ENCODE measurements at places on chromosomes 5 and 9.

DNA sequence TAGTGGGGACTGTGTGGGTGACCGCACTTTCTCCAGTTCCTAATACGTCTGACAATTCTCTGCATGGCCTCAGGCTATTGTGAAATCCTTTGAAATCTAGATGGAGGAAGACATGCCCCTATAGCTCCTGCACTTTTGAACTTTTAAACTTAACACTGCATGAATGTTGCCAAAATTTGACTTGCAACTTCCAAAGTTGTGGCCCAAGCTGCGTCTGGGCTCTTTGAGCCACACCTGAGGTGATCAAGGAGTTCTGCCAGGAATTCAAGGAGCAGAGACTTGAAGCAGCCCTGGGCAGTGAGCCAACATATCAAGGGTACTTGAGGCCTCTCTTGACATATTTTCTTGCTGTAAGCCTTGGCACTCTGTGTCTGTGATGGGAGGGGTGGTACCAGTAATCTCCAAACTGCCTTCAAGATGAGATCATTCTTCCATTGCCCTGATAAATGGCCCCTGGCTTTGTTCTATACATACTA is 1336.1 kb upstream of the CDH9 start:
- DNase-seq: peak; percentile 26

GRCh38 chr9:136241542-136241941 is 4.1 kb downstream of the QSOX2 start:
- DNase-seq: no peak

- no peak for DNase-seq
These were observed 65.4 kb upstream of the TNFSF8 start for GRCh38 chr9:114995681-114996221.

- DNase-seq: no peak
These were observed 28.7 kb downstream of the LCP2 start for GRCh38 chr5:170268884-170269283.

GRCh38 chr9:136602193-136602885 is 56.5 kb upstream of the NOTCH1 start:
- DNase-seq: no peak

- no peak for DNase-seq
These were observed 545 bp downstream of the HMGCS1 start for GRCh38 chr5:43312699-43313034.

GRCh38 chr5:134524272-134524825 is 1.1 kb upstream of the JADE2 start:
- peak; percentile 66 for DNase-seq

GRCh38 chr5:98933445-98934072 is 4.8 kb upstream of the CHD1 start:
- DNase-seq: no peak

DNA sequence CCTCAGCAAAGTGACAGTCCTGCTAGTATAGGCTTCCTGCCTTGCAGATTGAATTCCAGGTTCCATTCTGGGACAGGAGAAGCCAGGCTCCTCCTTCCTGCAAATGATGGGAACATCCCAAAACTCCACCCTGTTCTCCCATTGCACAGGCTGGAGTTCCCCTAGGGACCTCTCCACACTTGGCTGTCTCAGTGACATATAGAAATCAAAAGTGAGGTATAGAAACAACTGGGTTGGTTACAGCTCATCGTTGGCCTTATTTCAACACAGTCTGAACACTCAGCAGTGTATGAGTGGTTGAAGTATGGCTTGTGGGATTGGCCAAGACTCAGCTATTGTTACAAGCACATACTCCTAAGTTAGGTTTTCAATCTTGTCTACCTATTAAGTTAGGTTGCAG is 157.8 kb upstream of the FTMT start:
- no peak for DNase-seq

GRCh38 chr5:107296572-107296971 is 374.2 kb downstream of the EFNA5 start:
- no peak for DNase-seq

DNA sequence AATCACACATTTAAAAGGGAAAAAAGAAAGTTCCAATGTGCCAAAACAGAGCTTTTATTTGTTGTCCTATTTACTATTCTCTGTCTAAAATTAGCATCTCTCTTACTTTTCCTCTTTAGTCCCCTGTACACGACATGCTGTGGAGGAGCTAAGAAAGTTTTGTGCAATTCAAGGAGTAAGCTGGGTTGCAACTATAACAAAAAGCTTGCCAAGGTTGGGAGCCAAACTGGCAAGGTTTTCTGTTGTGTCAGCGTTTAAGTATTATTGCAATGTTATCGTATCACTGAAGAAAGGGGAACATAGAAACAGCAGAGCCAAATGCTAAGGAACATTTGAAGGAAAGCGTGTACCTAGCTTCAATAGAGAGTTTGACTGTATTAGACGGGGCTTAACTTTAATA is 680.8 kb downstream of the CETN3 start:
- DNase-seq: peak; percentile 66
